Testis (tissue), 5 donors: ENCODE measurements at places on chromosomes 3 and 15. TPM values are rescaled to one million over a fixed set of nuclear protein-coding genes. Genes with fewer than 3 reads are reported as not detected.
A peak's percentile ranks its signal among the peaks of the same experiment; 100 is the strongest.

CACNA2D2 gene
- 16.1 TPM for total RNA-seq

GRCh38 chr3:106014518-106014917 is 145.7 kb upstream of the CBLB start:
- H3K4me3 ChIP-seq, result no peak overlapping the region
- no peak overlapping the region for H3K27ac ChIP-seq
- H3K36me3 ChIP-seq, result no peaks in the 10 kb centered on the region
- H3K4me1 ChIP-seq, result no peaks in the 10 kb centered on the region
- no peaks in the 10 kb centered on the region for H3K27me3 ChIP-seq
- DNase-seq, result no peak

- H3K4me1 ChIP-seq, result no peaks in the 10 kb centered on the region
- no peaks in the 10 kb centered on the region for H3K27me3 ChIP-seq
- H3K4me3 ChIP-seq, result no peak overlapping the region
- no peak for DNase-seq
Observed at GRCh38 chr15:33098094-33099058, 96.1 kb downstream of the FMN1 start.

- no peak overlapping the region for H3K4me3 ChIP-seq
- DNase-seq, result no peak
- H3K4me1 ChIP-seq, result peaks cover 11% of the 10 kb centered on the region
- H3K27ac ChIP-seq, result no peak overlapping the region
Observed at GRCh38 chr3:11467875-11468274, 175.8 kb downstream of the VGLL4 start.

- no peaks in the 10 kb centered on the region for H3K4me1 ChIP-seq
- H3K27me3 ChIP-seq, result no peaks in the 10 kb centered on the region
- H3K36me3 ChIP-seq, result no peaks in the 10 kb centered on the region
Observed at GRCh38 chr3:13007251-13007941, 65.8 kb downstream of the IQSEC1 start.

GRCh38 chr15:40694688-40695468 is at the start of gene RAD51:
RAD51 (plus strand) TSS chr15:40695174; CDS start chr15:40698759, 3,585 bp downstream.
- peak; percentile 96 for DNase-seq
- no peaks in the 10 kb centered on the region for H3K27me3 ChIP-seq
- peak within 1 kb of the TSS; percentile 100 for H3K27ac ChIP-seq
- H3K4me3 ChIP-seq, result peak within 1 kb of the TSS; percentile 92
- peaks cover 12% of the 10 kb centered on the region for H3K4me1 ChIP-seq
- H3K36me3 ChIP-seq, result no peaks in the 10 kb centered on the region

DNAJC19 gene
- 28.1 TPM for total RNA-seq

SEMA3G gene
- 2.1 TPM for total RNA-seq

- H3K36me3 ChIP-seq, result no peaks in the 10 kb centered on the region
- no peak overlapping the region for H3K4me3 ChIP-seq
- no peak overlapping the region for H3K27ac ChIP-seq
Observed at GRCh38 chr3:44468572-44469520, 8.6 kb downstream of the ZNF445 start.

- H3K4me1 ChIP-seq, result no peaks in the 10 kb centered on the region
- DNase-seq, result no peak
- no peaks in the 10 kb centered on the region for H3K27me3 ChIP-seq
- H3K27ac ChIP-seq, result no peak overlapping the region
- no peaks in the 10 kb centered on the region for H3K36me3 ChIP-seq
Observed at GRCh38 chr3:107942244-107942643, 148.6 kb downstream of the CD47 start.

DNA sequence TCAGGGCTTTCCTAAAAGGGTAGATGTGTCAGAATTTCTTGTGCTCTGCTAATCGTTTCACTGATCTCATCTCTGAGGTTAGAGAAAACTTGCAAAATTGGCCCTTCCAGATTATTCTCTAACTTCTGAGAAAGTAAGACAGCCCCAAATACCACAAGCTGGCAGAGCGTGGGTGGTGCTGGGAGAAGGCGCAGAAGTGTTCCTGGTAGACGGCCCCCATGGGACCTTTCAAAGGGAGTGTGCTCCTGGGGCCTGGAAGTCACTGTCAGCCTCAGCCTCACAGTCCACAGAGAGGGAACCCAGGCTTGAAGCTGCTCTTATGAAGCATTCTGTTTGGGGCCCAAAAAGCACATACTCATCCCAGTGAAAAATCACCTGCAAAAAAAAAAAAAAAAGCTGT is 86.5 kb upstream of the PFN2 start:
- H3K36me3 ChIP-seq, result no peaks in the 10 kb centered on the region
- no peak overlapping the region for H3K4me3 ChIP-seq
- no peak for DNase-seq
- no peaks in the 10 kb centered on the region for H3K4me1 ChIP-seq
- no peak overlapping the region for H3K27ac ChIP-seq
- H3K27me3 ChIP-seq, result no peaks in the 10 kb centered on the region

DNA sequence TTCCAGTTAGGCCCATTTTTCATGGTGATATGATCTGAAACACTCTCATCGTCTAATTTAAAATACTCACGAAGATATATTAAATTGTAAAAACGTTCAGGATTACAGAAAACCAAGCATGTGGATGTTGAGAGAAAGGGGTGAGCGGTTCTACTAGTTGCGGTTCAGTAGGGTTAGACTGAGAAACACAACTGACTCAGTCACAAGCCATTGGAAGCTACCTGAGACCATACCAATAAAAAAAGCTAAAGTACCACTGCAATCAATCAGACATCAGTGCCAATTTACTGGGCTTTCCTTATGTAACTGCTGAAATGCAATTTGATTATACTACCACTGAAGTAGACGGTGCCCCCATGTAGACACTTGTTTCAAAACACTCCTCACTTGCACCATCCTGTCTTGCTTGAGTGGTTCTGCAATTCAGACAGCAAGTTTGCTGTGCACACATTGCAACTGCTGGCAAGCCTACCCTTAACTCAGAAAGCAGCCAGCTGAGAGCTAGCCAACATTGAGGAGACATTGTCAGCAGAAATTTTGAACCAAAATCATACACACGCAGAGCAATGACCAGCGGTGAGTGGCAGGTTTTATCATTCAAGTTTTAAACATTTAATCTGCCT is 368.7 kb upstream of the ARHGEF26 start:
- H3K4me1 ChIP-seq, result peaks cover 11% of the 10 kb centered on the region
- no peaks in the 10 kb centered on the region for H3K36me3 ChIP-seq
- H3K4me3 ChIP-seq, result no peak overlapping the region
- H3K27ac ChIP-seq, result no peak overlapping the region
- H3K27me3 ChIP-seq, result no peaks in the 10 kb centered on the region
- peak; percentile 34 for DNase-seq

DNA sequence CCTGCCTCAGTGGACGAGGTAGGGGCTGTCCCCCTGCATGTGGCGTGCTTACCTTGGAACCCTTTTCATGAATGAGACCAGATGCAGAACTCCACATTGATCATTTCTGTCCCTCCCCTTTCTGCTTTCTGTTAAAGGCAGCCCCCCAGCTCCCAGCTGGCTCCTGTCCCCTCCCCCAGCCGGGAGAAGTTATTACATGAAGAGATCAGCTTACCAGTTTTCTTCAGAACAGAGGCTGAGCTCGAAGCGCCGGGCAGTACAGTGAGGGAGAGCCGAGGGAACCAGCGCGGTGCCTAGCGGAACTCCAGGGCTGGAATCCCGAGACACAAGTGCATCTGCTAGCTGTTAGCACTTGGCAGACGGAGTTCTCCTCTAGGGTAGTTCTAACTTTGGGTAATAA is 263.3 kb upstream of the NR2E3 start:
- H3K4me3 ChIP-seq, result no peak overlapping the region
- H3K36me3 ChIP-seq, result no peaks in the 10 kb centered on the region
- H3K27me3 ChIP-seq, result no peaks in the 10 kb centered on the region

TERC gene
- 512 TPM for total RNA-seq

DNA sequence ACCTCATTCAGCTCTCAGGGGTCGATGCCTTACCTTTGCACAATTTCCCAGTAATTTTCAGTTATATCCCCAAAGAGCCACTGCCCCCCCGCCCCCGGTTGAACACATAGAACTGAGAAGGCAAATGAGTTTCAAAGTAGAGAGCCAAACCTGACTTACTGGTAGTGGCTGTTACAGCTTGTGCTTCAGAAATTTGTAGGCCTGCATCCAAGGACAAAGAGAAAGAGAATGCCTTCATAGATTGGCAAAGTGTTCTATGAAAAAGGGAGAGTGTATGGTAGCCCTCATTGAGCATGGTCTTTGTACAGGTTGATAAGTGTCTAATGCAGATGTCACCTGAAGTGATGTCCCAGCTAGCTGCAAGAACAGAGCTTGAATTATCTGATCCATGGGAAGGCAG is 13.9 kb downstream of the SEMA6D start:
- no peak overlapping the region for H3K4me3 ChIP-seq
- no peaks in the 10 kb centered on the region for H3K36me3 ChIP-seq
- no peaks in the 10 kb centered on the region for H3K4me1 ChIP-seq

PRR20G gene
- total RNA-seq, result 9.1 TPM

DNA sequence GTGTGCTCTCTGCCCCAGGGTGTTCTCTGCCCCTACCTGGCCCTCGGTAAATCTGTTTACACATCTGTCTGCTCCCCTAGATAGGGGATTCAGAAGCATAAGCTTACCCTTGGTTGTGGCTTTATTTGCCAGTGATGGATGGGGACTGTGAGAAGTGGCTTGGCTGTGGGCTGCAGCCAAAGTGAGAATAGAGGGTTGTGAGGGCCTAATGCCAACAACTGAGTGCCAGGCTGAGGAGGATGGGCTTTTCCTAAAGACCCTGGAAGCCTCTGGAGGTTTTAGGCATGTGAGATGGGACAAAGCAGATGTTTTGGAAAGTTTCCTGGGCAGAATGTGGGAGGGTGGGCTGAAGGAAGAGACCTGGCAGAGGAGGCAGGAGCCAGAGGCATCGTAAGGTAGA is 15.4 kb upstream of the APEH start:
- no peaks in the 10 kb centered on the region for H3K4me1 ChIP-seq
- H3K27ac ChIP-seq, result no peak overlapping the region
- H3K36me3 ChIP-seq, result no peaks in the 10 kb centered on the region
- H3K4me3 ChIP-seq, result no peak overlapping the region
- no peaks in the 10 kb centered on the region for H3K27me3 ChIP-seq
- DNase-seq, result no peak

DNA sequence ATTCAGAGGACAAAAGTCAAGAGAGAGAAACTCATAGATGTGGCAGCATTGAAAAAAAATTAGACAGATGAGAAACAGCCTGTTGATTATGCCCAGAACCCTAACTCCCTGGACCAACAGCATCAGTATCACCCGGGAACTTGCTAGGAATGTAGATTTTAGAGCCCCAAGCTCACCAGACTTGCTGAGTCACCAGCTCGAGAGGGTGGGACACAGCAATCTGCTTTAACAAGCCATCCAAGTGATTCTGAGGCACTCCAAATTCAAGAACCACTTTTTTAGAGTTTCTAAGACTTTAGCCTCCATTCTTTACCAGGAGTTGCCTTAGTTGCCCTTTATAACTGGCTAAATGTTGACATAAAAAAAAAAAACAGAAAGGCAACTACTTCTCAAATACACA is 70.9 kb downstream of the CGGBP1 start:
- H3K27ac ChIP-seq, result no peak overlapping the region
- DNase-seq, result no peak
- H3K4me3 ChIP-seq, result no peak overlapping the region

- no peaks in the 10 kb centered on the region for H3K36me3 ChIP-seq
- peaks cover 22% of the 10 kb centered on the region for H3K4me1 ChIP-seq
- peak overlapping the region; percentile 65 for H3K27ac ChIP-seq
- DNase-seq, result peak; percentile 84
- H3K4me3 ChIP-seq, result no peak overlapping the region
Observed at GRCh38 chr3:66425032-66425431, 75.8 kb downstream of the LRIG1 start.

DNA sequence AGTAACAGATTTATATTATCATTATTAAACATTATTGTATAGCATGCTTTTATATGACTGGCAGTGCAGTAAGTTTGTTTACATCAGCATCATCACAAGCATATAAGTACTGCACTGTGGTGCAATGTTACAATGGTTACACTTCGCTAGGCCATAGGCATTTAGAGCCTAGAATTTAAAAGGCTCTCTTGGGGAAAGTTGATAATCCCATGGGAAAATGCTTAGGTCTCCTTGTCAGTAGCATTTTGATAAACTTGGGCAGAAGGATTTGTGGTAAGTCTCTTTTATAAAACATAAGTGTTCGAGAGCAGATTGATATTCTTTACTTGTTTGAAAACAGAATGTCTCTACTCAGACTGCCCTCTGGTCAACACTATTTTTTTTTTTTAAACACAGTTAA is 7.5 kb downstream of the DTWD1 start:
- H3K4me3 ChIP-seq, result no peak overlapping the region
- no peak overlapping the region for H3K27ac ChIP-seq
- no peak for DNase-seq
- H3K27me3 ChIP-seq, result no peaks in the 10 kb centered on the region

GRCh38 chr3:61936344-61936937 is 375.1 kb downstream of the PTPRG start:
- no peak overlapping the region for H3K4me3 ChIP-seq
- no peaks in the 10 kb centered on the region for H3K27me3 ChIP-seq
- H3K27ac ChIP-seq, result no peak overlapping the region
- H3K36me3 ChIP-seq, result no peaks in the 10 kb centered on the region
- peak; percentile 54 for DNase-seq

DNA sequence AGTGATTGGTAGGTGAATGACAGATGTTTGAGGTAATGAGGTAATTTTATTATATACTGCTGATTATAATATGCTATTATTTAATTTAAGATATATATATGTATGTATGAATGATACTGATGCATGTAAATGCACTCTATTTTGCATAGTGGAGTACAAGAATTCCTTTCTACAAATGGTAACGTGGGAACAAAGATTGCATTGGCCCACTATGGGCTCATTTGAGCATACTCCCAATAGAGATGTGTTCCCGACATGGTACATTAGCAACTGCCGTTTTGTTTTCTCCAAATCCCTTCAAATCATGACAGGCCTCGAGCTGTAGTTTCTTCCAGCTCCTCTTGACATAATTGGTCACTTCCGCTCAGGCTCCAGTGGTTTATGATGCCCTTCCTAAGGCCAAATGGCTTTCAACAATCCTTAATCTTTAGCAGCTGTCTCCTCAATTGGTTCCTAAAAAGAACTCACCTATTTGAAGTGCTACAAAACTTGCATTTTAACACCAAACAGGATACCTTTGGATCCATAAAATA is 266.1 kb downstream of the ADAMTSL3 start:
- H3K36me3 ChIP-seq, result no peaks in the 10 kb centered on the region
- H3K27ac ChIP-seq, result no peak overlapping the region
- H3K4me1 ChIP-seq, result no peaks in the 10 kb centered on the region
- H3K4me3 ChIP-seq, result no peak overlapping the region
